ENCODE measurements at places on chromosomes 7 and 10. TPM values are rescaled to one million over a fixed set of nuclear protein-coding genes. Genes with fewer than 3 reads are reported as not detected.

CTBP2 gene
- 79.8 TPM for total RNA-seq

MSRB2 gene
- 20.3 TPM for total RNA-seq

TLX1 gene
- not detected for total RNA-seq

VPS41 gene
- 136 TPM for total RNA-seq

LRRD1 gene
- 3.8 TPM for total RNA-seq

PLCE1 gene
- total RNA-seq, result 18.2 TPM

SDK1 gene
- total RNA-seq, result 40.7 TPM

ASZ1 gene
- not detected for total RNA-seq

TIAL1 gene
- 128 TPM for total RNA-seq

ZNF117 gene
- 103 TPM for total RNA-seq

NXPH1 gene
- total RNA-seq, result 33.5 TPM

EN2 gene
- not detected for total RNA-seq

NFKB2 gene
- 1.6 TPM for total RNA-seq

TMEM213 gene
- not detected for total RNA-seq

ZCCHC24 gene
- total RNA-seq, result 5.9 TPM

ECHDC3 gene
- total RNA-seq, result 3.1 TPM

PPP3CB gene
- total RNA-seq, result 148 TPM

NRF1 gene
- total RNA-seq, result 42.9 TPM

EVX1 gene
- total RNA-seq, result not detected

ACTL6B gene
- 107 TPM for total RNA-seq

EFCAB10 gene
- total RNA-seq, result 2.2 TPM

SLC39A12 gene
- total RNA-seq, result 2.5 TPM

SAMD9 gene
- 1.6 TPM for total RNA-seq

MARVELD1 gene
- total RNA-seq, result 5.0 TPM

GARS1 gene
- total RNA-seq, result 83.3 TPM

HABP2 gene
- total RNA-seq, result not detected

SHOC2 gene
- total RNA-seq, result 115 TPM

TWIST1 gene
- not detected for total RNA-seq

ZNF735 gene
- not detected for total RNA-seq

ELN gene
- 6.9 TPM for total RNA-seq

TRIM50 gene
- not detected for total RNA-seq

C1QL3 gene
- total RNA-seq, result 16.9 TPM

C10orf105 gene
- total RNA-seq, result 0.31 TPM

UBE3C gene
- total RNA-seq, result 153 TPM

SLC13A1 gene
- not detected for total RNA-seq

KDM7A gene
- 22.2 TPM for total RNA-seq

UCN3 gene
- not detected for total RNA-seq

Data from parietal lobe (tissue), 2 donors.